ENCODE measurements at places on chromosomes 1 and 21.

- DNase-seq = no peak
Measured at GRCh38 chr1:7229696-7230631, 444.7 kb downstream of the CAMTA1 start.

GRCh38 chr1:202848191-202848542, 37.4 kb downstream of the PCAT6 start:
- DNase-seq = no peak

GRCh38 chr1:93577536-93578432, 103.9 kb downstream of the BCAR3 start:
- no peak for DNase-seq

DNA sequence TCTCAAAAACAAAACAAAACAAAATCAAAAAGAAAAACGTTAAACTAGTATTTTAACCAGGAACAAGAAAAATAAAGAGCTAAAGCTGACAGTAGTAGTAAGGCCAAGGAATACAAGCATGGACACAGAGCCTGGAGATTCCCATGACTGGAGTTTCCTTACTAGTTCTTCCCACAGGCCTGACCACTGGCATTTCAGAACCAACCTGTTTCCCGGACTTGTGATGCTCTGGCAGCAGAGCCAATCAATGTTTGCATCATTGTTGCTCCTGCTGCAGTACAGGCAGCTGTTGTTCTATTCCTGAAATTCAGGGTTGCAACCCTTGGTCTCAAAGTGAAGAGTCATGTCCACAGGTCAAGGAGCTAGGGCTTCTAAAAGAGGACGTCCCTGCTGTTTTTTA, 111.3 kb upstream of the WARS2 start:
- no peak for DNase-seq

DNA sequence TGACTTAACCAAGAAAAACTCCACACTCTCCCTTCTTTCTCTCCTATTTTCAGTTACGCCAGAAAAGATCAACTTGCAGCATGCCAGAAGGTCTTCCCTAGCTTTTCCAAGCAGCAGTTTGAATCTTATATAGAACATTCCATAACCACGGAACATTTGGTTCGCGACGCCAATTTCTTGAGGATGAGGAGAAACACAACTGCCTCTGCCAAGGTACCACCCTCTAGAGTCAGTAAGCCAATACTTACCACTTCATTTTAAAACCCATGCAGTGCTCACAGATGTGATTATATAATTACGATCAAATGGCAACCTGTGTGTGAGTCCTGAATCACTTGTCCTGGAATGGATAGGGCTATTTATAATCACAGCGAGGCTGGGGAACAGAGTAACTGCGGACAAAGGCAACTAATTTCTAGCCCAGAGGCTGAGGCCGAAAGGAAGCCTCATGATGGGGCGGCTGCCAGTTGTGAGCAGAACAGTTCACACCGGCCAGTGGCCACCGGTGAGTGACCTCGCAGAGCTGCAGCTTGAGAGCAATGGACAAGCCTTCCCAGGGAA, 43.2 kb upstream of the BACE2 start:
- DNase-seq = no peak

- no peak for DNase-seq
Measured at GRCh38 chr1:169141356-169141755, 34.9 kb downstream of the ATP1B1 start.

DNA sequence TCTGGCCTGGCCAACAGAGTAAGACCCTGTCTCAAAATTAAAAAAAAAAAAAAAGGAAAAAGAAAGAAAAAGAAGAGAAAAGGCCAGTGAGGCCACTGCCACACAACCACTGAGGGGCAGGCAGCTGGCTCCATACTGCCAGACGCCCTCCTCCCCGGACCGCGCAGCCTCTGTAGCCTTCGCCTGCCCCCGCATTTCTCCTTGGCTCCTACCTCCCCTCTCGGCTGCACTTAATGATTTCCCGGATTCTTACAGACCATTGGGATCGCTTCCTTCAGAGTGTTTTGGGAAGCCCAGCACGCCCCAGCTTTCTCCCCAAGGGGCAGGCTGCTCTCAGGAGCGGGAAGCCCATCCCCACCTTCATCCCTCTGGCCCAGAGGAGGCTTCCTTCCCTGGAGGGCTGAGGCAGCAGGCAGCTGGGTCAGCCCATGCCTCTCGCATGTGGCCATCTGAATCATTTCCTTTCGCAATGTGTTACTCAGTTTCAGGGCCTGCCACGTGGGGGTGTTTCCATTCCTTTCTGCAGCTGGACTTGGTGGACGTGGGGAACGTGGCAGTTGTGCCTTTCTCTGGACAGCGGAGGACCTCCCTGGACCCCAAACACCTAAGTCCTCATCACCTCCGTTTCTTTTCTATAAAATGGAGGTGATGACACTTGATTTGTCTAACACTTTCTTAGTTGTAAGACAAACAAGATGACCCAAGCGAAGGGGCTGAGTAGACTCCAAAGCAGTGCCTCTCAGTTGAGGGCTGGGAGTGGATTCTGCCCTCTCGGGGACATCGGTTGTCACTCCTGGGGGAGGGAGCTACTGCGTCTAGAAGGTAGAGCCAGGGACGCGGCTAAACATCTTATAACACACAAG, 2.3 kb downstream of the SLC2A5 start:
- no peak for DNase-seq

DNA sequence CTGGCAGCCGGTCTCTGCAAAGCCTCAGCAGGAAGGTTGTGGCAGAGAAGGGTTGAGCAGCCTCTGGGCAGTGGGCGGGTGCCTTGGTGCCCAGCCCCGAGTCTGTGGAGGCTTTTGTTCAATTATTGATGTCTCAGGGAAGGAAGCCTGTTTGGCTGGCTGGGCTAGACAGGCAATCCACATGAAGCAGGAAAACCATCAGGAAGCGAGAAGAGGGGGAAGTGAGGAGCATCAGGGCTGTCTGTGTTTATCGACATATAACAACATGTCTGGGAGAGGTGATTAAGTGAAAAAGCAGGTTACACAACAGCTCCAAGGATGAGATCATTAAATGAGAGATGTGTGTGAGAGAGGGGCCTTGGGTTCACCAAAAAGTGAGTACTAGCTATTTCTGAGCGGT, 105.4 kb downstream of the UBE2U start:
- DNase-seq = no peak

GRCh38 chr1:1040004-1040991, 20.4 kb downstream of the AGRN start:
- peak; percentile 64 for DNase-seq

DNA sequence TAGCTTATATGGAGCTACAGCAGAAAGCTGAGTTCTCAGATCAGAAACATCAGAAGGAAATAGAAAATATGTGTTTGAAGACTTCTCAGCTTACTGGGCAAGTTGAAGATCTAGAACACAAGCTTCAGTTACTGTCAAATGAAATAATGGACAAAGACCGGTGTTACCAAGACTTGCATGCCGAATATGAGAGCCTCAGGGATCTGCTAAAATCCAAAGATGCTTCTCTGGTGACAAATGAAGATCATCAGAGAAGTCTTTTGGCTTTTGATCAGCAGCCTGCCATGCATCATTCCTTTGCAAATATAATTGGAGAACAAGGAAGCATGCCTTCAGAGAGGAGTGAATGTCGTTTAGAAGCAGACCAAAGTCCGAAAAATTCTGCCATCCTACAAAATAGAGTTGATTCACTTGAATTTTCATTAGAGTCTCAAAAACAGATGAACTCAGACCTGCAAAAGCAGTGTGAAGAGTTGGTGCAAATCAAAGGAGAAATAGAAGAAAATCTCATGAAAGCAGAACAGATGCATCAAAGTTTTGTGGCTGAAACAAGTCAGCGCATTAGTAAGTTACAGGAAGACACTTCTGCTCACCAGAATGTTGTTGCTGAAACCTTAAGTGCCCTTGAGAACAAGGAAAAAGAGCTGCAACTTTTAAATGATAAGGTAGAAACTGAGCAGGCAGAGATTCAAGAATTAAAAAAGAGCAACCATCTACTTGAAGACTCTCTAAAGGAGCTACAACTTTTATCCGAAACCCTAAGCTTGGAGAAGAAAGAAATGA, 37.6 kb downstream of the CENPF start:
- DNase-seq = no peak

GRCh38 chr1:22557341-22557950, 5.8 kb upstream of the EPHA8 start:
- no peak for DNase-seq
